ENCODE measurements at places on chromosomes 4 and X. TPM values are rescaled to one million over a fixed set of nuclear protein-coding genes. Genes with fewer than 3 reads are reported as not detected.

Gene MAP9
- total RNA-seq = 1.7 TPM

Gene GAGE12F
- not detected for total RNA-seq

Gene USP17L25
- total RNA-seq = not detected

Gene SLITRK2
- total RNA-seq = not detected

Gene AFP
- total RNA-seq = not detected

Gene FAT4
- 1.4 TPM for total RNA-seq

Gene PPP1R2C
- not detected for total RNA-seq

Gene USP26
- total RNA-seq = not detected

Gene FAM241A
- total RNA-seq = 0.47 TPM

Gene GC
- not detected for total RNA-seq

Gene MAGEA3
- not detected for total RNA-seq

Gene CLDN22
- not detected for total RNA-seq

DNA sequence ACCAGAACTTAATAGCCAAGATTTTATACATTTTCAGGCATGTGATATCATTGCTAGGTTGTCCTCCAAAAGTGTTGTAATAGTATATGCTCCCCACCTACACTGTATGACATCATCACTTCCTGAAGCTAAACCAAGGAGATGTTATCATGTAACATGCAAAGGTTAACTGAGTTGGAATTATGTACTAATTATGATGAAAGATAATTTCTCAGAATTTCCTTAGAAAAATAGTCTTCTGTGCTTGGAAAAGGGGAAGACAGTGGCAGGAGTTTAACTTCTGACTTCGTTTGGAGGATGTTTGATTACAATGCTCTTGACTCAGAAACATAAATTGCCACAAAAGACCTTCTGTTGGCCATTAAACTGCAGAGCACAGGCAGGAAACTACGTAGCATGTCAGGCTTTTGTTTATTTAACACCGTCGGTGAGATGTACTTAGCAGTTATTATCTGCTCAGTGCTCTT, 83.6 kb upstream of the GUCY1A1 start:
- no peak for DNase-seq

GRCh38 chrX:96540111-96540631, 144.5 kb upstream of the DIAPH2 start:
- no peak for DNase-seq

DNA sequence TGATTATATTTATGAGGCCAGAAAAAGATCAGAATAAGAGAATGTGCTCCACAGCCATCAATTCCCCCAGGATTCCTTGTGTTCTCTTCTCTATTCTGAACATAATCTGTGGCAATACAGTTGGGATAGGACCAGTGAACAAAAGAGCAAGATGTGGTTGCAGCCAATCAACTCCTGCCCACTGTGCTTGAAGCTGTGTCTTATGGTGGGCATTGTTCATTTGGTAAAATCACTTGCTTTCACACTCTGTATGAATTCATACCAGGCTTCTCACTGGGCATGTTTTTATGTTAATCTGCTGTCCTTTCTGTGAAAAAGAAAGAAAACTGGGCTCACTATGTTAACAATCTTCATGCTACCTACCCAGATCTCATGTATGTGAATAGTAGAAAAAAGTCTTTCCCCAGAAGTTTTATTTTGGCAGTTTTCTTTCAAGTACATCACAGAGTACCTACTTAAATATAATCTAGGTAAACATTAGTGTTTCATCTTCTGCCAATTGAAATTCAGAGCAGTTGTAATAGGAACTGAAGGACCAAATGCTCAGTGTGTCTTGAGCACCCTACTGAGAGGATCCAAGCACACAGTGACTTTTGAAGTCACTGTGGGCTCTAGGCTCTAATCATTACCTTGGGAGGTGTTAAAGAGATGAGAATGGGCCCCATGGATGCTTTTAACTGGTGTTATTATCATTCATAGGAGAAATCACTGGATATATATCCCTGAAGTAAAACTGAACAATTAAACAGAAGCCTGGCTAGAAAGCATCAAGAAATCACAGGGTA, 429.2 kb upstream of the TRAM1L1 start:
- no peak for DNase-seq

DNA sequence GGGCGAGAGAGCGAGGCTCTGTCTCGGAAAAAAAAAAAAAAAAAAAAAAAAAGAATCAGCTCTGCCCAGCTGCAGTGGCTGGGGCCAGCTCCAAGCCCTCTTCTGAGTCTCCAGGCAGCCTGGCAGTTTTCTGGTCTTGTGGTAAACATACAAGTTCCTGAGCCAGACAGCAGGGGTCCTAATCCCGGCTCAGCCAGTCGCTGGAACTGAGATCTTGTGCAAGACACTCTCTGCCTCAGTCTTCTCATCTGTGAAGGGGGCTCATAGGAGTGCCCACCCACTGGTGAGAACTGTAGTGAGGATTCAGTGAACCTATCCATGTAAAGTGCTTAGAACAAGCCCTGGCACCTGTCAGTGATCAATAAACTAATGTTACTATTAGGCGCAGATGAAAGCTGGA, 41.8 kb downstream of the C4orf50 start:
- DNase-seq = no peak

DNA sequence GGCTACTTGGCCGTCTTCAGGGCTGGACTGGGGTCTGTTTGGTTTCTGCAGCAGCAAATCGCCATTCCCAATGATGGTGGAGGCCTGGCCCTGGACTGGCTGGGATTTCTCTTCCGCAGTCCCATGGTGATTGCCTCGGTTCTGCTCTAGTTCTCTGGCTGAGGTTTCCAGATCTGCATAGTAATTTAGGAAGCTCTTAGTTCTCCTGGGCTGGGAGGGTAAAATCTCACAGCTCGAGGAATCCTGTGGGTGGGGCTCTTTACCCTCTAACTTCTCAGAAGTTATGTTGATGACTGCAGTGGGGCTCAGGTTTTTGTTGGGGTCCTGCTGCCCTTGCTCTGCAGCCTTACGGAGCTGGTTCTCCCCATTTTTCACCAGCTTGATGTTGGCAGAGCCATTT, 200.6 kb downstream of the APBB2 start:
- no peak for DNase-seq

DNA sequence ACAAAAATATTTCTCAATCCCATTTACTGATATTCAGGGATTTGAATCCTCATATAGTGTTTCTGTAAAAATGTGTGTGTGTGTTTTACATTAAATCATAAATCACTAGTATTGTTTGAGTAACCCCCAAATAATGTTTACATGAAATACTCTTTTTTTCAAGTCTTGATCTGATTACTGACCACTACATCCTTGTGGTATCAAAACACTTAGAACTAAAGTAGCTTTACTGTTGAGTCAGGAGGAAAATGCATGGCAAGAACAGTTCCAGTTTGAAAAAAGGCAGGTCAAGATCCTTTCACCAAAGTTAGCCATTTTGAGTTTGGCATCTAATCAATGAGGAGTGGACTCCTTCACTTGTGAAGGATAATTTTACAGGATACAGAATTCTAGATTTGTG, 3.6 kb upstream of the WDR19 start:
- no peak for DNase-seq

- no peak for DNase-seq
These were observed 14.0 kb downstream of the SOD3 start for GRCh38 chr4:24809376-24809775.

DNA sequence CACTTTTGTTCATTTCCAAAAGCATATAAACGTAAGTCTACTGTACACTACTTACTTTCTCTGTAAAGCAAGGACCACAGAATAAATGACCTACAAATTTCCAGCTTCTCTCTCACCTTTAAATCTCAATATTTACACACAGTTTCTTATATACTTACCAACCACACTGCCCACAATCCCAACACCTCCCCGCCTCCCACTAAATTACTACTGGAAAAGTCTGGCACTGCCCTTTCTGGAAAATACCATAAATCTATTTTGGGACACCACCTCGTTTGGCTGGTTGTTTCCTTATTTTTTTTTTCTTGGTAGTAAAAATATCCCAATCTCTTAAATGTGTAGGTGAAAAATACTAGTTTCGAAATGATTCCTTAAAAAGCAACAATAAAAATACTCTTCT, 19.6 kb downstream of the FAT1 start:
- DNase-seq = no peak

DNA sequence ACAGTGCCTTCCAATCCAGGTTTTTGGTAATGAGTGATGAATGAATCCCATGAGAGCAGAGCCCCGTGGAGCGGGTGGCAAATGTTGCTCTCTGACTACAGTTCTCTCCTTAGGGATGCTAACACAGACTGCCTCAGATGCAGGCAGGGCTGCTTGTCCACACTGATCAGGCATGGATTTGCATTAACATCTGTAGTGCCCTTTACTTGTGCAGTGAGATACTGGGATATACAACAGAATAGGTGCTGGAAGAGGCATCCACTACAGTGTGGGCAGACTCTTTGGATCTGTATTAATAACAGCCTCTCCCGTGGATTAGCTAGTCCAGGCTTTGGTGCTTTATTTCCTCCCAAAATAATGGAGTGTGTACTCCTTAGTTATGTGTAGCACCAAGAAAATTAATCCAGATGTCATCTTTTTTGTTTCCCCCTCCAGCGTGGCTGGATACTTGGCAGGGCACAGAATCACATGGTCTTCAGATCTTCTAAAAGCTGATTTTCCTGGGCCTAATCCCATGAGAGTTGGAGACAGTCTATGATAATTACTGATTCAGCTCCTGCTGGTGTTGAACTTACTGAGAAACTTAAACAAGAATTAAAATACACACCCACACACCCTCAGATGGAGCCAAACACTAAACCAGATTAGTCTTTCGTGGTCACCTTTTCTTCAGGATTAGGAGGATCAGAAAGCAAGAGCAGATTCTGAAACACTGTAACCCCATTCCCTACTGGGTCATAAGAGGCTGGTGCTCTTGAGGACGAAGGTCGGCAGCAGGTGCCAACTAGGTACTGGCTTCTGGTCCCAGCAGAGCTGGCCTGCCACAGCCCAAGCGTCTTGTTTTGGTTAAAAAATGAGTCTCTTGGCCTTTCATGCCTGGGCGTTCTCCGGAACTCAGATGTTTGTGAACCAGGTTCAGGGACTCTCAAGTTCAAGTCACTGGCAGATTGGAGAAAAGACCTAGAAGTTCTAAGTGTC, 23.1 kb upstream of the NAP1L5 start:
- no peak for DNase-seq

- peak; percentile 62 for DNase-seq
These were observed 9.0 kb upstream of the SLC25A14 start for GRCh38 chrX:130330706-130331105.

- no peak for DNase-seq
These were observed at the start of gene IRS4 for GRCh38 chrX:108736509-108737479. Gene IRS4 (minus strand): TSS chrX:108736563.

- DNase-seq = no peak
These were observed 524 bp downstream of the RAB33A start for GRCh38 chrX:130172127-130172845.

- DNase-seq = no peak
These were observed 9.5 kb upstream of the C4orf51 start for GRCh38 chr4:145670422-145670821.
